IMR-90 (cell line): ENCODE measurements at places on chromosomes 2 and 18. TPM values are rescaled to one million over a fixed set of nuclear protein-coding genes. Genes with fewer than 3 reads are reported as not detected.
A peak's percentile ranks its signal among the peaks of the same experiment; 100 is the strongest.

- no peak for DNase-seq
Observed at GRCh38 chr2:22055784-22056620, 932.2 kb downstream of the TDRD15 start.

- no peak for DNase-seq
Observed at GRCh38 chr2:10499911-10500521, 51.9 kb upstream of the ODC1 start.

DNA sequence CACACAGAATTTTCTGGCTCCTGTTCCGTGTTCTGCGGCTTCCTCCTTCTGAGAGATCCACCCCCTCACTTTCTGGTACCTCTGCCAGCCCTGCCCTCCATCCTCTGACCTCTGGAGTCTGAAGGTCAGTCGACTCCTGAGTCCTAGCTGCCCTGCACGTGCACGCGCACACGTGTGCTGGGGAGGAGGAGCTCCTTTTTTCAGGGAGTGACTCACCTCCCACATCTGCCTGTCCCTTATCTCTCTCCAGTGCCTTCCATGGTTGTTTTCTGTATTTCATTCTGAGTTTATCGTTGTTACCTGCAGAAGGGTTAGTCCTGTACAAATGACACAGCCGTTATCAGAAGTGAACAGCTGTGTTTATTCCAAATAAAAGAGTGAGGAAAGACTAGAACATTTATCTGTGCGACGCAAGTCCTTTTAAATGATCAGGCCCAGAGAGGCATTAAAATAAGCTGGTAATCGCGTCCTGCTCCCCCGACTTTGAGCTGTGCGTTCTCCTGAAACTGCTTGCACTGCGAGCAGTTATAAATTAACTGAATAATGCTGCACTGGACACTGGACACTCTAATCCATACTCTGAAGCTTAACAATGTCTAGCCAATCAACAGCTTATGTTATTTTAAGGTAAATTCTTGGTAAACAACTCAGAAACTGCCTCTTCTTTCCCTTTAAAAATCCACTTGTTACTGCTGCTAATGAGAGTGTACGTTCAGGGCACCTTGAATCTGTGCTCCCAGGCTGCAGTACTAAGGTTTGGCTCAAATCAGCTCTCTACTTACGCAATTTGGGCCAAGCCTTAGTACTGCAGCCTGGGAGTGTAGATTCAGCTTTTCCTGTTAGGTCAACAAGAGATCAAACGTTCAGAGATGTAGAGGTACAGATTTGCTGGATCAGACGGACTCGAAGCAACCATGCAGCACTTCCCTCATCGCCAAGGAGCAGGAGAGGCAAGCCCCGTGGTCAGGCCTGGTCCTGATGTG lies 72.5 kb downstream of the GALR1 start:
- DNase-seq, result no peak

GRCh38 chr2:10906926-10907625 lies 4.7 kb upstream of the KCNF1 start:
- no peak for DNase-seq

- DNase-seq, result no peak
Observed at GRCh38 chr2:232883116-232883721, 13.2 kb downstream of the SNORC start.

DNA sequence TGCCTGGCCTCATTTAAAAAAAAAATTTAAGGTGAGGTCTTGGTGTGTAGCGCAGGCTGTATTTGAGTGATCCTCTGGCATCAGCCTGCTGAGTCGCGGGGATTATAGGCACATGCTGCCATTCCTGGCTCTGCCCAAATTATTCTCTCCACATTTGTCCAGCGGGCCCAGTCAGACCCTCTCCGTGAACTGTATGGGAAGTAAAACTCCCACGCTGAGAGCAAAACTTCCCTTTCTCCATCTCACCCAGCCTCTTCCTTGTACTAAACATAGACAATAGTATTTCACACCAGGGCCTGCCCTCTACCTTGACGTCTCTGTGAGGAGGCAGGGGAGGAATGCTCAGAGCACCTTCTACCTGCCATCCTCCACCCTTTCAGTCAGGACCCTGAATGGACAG lies 37.0 kb downstream of the EIF4E2 start:
- DNase-seq, result no peak

GRCh38 chr2:201144101-201145051 lies 28.4 kb downstream of the CFLAR start:
- DNase-seq, result no peak

The MGAT4A gene
- under 0.01 TPM in 2 replicates for total RNA-seq

GRCh38 chr18:43934322-43934721 lies 657.0 kb upstream of the SYT4 start:
- no peak for DNase-seq

The IMMT gene
- 87.3 and 90.0 TPM in 2 replicates for total RNA-seq

The PRSS56 gene
- total RNA-seq, result not detected in 2 replicates

DNA sequence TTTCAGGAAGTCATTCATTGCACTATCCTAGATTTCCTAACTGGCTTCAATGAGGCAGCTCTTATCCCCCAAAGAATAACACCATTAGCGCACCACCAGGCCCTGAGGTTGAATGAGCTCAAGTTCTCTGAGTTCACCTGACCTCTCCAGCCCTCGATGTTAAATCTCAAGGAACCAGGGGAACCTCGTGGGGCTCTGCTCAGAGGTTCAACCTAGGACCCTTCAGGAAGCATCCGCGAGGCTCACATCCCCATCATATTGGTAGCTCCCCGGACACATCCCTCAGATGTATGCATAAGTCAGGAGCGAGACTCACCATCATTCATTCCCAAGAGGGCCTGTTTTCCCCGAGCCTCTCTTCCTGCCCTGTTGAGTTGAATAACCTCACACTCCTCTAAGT lies 145.6 kb upstream of the KLHL29 start:
- DNase-seq, result no peak

DNA sequence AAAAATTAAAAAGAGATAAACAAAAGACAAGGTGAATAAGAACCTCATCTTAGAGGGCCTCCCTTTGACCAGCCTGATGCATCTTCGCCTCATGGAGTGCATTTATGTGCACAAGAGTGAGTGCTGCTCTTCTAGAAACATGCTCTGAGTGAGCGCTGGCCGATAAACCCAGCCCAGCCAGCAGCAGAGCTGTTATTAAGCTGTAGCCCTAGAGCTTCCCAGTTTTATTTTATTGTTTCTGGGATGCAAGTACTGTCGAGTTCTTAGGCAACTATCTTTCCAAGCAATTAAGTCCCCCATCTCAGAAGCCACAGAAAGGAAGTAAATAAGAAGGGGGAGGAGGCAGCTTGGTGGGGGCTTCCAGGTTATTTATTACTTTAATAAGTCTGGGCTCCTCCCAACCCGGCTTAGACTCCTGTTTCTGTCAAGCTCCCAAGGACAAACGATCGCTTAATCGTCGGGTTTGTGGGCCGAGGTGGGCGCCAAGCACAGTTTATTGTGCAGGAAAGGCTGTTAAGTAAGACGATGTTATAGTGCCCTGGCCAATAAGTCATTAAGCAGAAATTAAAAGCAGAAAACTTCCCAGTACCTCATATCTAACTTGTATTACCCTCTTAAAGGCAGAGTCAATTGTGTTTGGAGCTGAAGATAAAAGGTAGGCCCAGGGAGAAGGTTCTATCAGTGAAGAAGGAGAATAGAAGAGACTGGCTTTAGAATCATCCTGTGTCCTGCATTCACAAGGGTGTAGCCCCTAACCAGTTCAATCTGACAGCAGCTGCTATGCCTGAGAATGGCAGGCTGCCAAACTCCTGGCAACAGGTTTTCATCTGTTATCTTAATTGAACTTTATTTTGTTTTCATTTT lies 176.3 kb downstream of the PIK3C3 start:
- DNase-seq, result no peak

GRCh38 chr2:237352279-237352845 lies 61.6 kb downstream of the COL6A3 start:
- DNase-seq, result no peak

DNA sequence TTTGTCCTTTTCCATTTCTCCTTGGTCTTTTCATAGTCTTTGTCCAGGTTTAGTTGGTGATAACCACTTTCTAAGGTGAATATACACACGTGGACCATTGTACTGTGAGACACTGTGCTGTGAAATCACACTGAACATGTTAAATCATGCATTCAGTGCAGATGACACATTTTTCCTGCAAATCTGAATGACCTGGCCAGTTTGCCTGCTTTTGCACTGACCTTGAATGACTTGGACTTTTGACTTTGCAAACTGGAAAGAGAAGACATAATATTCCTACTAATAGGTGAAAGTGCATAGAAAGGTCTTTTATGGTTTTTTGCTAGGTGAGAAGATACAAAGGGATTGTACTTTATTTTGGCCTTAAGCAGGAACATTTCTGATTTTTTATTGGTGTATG lies 21.7 kb upstream of the PHLPP1 start:
- no peak for DNase-seq

GRCh38 chr18:21741562-21742314 lies 1.1 kb downstream of the MIB1 start:
- DNase-seq, result peak; percentile 9

DNA sequence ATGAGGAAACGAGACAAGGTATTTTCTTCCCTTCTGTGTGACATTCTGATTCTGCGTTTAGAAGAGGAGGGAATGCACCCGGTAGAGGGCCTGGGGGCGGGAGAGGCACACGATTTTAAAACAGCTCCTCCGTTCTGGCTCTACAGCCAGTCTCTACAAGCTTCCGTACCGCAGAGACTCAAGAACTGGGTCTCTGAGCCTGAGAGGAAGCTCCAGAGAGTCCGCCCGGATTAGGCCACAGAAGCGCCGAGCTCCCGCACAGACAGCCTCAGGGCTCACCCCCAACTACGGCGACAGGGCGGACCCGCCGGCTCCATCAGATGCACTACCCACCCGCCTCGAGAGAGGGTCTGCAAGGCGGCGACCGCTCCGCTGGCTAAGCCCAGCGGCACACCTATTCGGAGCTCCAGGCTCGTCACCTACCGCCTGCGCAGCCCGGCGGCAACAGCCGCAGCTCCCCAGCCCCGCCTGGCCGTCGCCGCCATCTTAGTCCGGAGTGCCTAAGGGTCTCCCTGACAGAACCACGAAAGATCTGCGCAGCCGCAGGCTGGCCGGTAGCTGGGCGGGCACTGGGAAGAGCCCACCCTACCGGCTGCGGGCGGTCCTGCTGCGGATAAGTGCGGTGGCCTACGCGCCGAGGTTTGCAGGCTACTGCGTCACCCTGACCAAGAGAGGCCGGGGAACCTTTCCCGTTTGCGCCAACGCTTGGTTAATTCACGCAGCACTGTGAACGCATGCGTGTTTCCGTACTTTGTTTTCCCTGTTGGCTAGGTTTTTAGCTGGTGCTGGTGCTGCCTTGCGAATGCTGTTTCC lies at the start of gene NFU1:
Gene NFU1, minus strand, starts transcription at position 498 of the 813 bp plus-strand sequence. Its CDS starts 13 bp downstream, at position 485.
- peak; percentile 97 for DNase-seq

- peak; percentile 47 for DNase-seq
Observed at GRCh38 chr18:6521803-6522418, 107.2 kb upstream of the L3MBTL4 start.

- no peak for DNase-seq
Observed at GRCh38 chr2:140416577-140416976, 1636.4 kb upstream of the NXPH2 start.

DNA sequence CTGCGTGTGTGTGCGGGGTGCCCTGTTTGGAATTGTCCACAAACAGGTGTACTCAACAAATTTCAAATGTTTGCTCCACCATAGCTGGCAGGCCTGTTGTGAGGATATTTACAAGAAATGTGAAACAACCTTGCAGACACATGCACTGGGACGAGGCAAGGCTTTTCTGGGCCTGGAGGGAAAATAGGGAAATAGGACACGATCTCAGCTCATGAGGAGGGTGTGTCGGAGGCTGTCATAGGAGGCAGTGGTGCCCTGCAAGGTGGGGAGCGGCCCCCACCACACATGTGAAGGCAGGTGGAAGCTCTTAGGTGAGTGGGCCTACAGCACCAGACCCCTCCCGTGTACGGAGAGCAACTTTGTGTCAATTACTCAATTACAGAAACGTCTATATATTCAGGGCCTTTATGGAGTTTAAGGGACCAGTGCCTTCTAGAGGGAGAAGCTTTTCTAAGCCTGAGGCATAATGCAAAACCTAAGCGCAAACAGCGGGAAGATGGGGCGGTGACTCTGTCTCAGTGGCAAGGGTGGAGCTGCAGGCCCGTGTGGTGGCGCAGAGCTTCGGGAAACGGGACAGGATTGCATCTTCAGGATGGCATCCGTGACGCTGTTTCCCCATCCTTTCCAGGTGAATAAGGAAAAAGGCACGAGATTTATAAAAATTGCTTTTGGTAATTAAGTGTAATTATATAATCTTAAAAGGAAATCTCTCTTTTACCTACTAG lies 48.0 kb downstream of the RNF144A start:
- no peak for DNase-seq

The OSR1 gene
- 12.4 and 14.7 TPM in 2 replicates for total RNA-seq

The SKOR2 gene
- not detected in 2 replicates for total RNA-seq

DNA sequence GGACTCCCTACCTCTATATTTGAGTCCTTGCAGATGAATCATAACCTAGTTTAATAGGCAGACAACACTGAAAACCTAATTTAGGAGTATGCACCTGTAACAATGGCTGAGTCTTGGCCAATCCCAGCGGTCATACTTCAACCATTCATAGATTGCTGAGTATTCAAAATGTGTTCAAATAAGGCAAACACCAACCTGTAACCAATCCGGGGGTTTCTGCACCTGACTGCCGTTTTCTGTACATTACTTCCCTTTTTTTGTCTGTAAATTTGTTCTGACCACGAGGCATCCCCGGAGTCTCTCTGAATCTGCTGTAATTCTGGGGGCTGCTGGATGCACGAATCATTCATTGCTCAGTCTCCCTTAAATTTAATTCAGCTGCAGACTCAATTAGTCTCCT lies 338.6 kb downstream of the STK39 start:
- no peak for DNase-seq

DNA sequence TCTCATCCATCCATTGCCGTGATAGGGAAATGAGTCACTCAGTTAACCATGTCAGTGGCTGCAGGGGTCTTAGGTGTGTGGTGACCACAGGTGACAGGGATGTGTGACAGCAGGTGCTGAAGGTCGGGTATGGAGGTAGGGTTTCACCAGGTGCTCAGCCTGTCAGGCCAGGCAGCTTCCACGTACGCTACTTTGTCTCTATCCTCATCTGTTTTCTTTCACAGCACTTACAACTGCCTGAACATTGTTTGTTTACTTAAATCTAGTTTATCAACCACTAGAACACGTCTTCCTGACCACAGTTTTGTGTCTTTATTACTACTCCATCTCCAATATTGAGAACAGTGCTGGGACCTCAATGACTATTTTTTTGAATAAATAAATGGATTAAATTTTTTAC lies 11.4 kb upstream of the UXS1 start:
- DNase-seq, result no peak

- peak; percentile 73 for DNase-seq
Observed at GRCh38 chr2:3780477-3781402, 77.4 kb downstream of the DCDC2C start.

GRCh38 chr2:6635296-6635695 lies 230.4 kb downstream of the CMPK2 start:
- DNase-seq, result no peak

GRCh38 chr2:159366538-159366937 lies 80.0 kb upstream of the WDSUB1 start:
- peak; percentile 68 for DNase-seq

DNA sequence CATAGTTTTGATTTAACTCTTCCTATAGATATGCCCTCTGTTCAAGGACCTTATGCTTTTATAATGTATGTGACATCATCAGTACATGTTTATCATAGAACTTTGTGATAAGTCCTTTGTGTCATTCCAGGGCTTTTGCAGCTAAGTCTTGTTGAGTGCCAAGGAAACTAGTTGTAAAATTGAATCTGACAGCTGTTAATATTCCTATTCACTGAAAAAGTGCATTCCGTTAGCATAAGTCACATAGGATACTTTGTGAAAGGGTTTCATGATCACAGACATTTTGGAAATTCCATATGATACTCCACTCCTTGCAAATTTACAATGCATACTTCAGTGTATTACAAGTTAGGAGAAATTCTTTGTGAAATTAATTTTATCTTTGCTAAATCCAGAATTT lies 503.4 kb downstream of the CCDC85A start:
- no peak for DNase-seq
